ENCODE measurements at places on chromosomes 7 and 10.

GRCh38 chr7:133941496-133941895 is 185.6 kb upstream of the LRGUK start:
- no peak for DNase-seq

GRCh38 chr10:12941966-12942365 is 59.5 kb downstream of the CCDC3 start:
- no peak for DNase-seq

GRCh38 chr7:121831351-121831750 is 41.6 kb upstream of the PTPRZ1 start:
- no peak for DNase-seq

DNA sequence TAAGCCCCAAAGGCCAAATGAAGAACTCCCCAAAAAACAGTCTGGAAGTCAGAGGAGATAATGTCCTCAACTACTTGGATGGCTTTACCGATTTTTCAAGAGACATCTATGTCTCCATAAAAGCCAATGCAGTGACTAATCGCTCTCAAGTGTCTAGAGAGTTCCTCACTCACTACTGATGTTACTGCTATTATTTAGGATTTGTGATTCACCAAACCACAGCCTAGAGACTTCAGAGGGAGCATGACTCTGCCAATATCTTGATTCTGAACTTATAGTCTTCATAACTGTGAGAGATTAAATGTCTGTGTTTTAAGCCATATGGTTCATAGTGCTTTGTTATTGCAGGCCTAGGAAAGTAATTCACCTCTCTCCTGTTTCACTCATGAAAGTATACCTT is 160.2 kb downstream of the IPMK start:
- no peak for DNase-seq

DNA sequence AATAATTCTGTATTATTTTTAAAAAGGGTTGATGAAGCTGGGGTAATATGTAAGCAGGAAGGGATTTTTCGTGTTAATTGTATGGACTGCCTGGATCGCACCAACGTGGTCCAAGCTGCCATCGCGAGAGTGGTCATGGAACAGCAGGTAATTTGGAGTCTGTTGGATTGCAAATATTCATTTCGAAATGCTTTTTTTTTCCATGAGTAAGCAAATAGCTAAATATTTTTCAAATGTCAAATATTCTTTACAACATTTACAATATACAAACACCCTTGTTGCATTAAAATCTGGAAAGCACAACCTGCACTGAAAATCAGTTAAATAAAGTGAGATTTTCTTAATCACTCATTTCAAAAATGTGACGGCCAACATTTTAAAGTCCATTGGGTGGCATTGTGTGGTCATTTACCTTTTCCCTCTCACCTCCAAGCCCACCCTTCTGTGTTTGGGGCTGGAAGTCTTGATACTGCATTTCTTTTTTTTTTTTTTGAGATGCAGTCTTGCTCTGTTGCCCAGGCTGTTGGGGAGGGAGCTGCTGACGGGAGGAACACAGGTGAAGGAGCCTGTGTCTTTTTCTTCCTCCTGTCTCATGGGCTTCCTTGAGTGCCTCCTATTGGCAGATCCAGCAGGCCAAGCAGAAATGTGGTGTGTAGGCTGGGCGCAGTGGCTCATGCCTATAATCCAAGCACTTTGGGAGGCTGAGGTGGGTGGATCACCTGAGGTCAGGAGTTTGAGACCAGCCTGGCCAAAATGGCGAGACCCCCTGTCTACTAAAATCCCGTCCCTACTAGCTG is 66.1 kb downstream of the MCMBP start:
- DNase-seq: no peak

DNA sequence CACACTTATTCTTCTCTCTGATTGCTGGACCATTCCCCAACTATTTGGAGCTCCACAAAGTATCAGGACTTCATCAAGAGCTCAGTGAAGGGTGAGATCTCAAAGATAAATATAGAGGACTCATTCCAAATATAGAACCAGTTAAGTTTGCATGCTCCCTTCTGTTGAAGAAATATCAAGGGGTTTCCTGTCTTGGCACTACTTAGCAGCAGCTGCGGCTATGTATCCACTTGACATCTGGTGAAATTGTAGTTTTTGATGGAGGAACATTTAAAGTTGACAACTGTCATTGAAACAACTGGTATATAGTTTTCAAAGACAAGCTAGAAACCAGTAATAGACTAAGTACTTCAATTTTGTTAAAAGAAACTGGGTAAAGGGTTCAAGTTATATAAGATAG is 1.0 kb upstream of the SPAG6 start:
- DNase-seq: peak; percentile 8

- no peak for DNase-seq
Measured at GRCh38 chr10:72367301-72367960, 12.7 kb upstream of the DNAJB12 start.

GRCh38 chr10:27482984-27483956 is 20.8 kb upstream of the RAB18 start:
- no peak for DNase-seq

DNA sequence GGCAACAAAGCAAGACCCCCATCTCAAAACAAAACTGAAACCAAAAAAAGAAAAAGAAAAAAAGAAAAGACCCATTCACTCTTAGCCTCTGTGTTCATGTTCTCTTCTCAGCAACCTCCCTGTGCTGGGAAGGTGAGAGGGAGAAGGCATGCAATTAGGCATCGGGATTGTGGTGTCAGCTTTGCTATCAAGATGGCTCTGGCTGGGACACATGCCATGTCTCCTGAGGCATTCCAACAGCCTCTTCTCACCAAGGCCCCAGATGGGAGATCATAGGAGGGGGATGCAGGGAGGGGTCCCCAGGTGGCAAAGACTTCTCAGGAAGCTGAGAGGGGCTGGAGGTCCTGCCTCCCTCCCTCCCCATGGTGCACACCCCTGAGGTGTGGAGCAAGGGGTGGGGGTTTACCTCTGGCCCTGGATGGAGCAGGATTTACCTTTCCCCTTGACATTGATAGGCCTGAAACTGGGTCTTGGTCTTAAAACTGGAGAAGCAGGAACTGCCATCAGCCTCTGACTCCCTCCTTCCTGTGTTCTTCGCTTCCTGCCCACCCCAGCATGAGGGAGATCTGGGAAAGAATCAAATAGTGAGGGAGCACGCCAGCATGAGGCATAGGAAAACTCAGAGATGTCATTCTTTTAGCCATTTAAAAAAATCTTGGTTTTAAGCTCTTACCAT is 96.2 kb upstream of the DUSP5 start:
- DNase-seq: peak; percentile 27

DNA sequence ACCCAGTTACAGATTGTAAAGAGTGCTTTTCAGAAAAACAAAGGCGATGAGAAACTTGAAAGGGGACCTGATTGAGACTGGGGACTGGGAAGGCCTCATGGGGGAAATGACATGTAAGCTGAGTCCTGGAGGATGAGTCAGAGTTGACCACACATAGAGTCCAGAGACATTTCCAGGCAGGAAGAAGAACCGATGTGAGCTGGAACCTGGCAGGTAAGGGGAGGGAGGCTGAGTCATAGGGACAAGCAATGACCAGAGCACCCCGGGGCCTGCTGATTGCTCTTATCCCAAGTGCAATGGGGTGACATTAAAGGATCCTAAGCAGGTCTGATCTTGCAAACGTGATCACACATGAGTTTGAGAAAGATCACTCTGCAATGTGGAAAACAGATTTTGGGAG is 11.7 kb downstream of the TLL2 start:
- no peak for DNase-seq

DNA sequence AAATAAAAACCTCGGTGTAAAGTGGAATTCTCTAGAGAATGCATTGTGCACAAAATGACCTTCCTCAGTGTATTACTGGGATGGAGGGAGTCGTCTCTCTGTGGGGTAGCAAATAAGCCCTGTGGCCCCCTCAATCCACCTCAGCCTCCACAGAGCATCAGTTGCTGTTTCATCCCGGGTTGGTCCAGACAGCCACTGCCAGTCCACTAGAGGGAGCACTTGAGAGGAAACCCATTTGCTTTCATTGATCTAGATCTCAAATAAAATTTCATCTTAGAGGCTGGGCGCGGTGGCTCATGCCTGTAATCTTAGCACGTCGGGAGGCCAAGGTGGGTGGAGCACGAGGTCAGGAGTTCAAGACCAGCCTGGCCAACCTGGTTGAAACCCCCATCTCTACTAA is 1128.7 kb downstream of the CNTNAP2 start:
- peak; percentile 61 for DNase-seq

GRCh38 chr10:60893231-60893630 is 50.8 kb downstream of the RHOBTB1 start:
- DNase-seq: no peak

GRCh38 chr7:77226357-77226839 is 26.8 kb upstream of the FGL2 start:
- no peak for DNase-seq

DNA sequence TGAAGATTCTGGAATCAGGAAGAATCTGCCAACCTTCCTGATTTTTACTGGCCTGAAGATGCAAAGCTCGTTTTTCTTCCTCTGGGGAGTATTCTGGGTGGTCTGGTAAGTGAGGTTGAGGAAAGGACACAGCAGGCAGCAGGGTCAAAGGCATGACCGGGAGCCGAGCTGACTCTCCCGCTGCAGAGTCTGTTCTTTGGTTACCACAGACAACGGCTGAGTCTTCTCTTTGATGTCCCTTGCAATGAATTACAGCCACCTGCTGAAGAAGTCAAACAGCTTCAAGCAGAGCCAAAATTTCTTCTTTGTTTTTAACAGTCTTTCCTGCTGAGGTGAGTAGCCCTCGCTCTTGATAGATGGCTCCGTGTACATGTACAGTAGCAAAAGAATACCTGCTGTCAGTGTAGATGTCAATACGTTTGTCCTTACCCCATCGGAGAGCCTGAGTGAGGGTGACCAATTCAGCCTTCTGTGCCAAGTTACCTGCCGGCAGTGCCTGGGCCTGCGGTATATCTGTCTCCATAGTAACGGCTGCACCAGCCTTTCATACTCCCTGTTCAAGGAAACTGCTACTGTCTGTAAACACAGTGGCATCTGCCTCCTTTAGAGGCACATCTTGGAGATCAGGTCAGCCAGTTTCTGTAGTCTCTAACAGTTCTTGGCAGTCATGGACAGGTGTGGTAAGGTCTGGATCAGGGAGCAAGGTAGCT is 76.4 kb downstream of the PRR15 start:
- peak; percentile 76 for DNase-seq

- DNase-seq: no peak
Measured at GRCh38 chr7:121456785-121457359, 60.8 kb upstream of the FAM3C start.

- peak; percentile 22 for DNase-seq
Measured at GRCh38 chr10:119449760-119450461, 92.6 kb downstream of the RGS10 start.

GRCh38 chr7:146654048-146654447 is 537.4 kb downstream of the CNTNAP2 start:
- DNase-seq: no peak

GRCh38 chr10:124522933-124523871 is 61.6 kb downstream of the LHPP start:
- DNase-seq: no peak

DNA sequence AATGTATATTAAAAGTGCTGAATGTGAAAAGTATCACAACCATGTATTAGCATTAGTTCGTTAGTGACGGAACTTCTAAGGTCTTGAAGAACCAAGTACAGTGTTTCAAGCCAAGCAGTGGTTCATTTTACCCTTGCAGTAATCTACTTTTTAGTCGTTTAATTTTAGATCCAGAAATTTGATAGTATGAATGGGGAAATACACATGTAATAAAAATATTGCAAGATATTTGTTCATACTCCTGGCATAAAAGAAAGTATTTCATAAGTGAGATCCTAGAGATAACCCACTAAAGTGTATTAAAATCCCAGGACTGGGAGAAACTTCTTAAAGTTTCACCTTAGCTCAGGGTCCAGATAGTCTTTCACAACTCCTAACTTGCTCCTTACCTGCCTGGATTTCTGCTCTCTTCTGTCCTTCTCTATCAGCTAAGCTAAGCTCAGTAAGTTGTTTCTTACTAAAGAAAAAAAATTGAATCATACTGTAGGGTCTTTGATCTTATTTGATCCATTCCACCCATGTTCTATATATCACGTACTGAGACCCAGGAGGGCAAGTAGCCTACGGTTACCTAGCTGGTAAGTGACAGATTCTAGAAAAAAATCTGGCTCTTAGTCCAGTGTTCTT is 1.5 kb downstream of the BCAP29 start:
- DNase-seq: no peak

GRCh38 chr10:18071591-18071990 is 68.6 kb upstream of the CACNB2 start:
- DNase-seq: no peak

DNA sequence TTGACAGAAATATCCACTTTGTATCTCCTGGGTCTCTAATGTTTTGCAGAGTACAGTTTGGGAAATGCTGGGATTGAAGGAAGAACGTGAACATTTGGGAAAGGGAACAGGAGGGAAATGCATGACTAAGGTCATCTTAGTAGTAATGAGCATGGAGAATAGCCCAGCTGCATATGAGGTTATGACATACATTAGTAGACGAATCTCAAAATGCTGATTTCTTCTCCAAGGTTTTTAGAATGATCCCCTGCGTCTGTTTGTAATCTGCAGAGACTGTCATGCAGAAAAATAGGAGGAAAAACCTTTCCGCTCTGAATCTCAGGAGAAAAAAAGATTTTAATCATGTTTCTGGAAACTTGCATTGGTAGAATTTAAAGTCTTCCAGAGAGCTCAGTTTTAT is 133.6 kb downstream of the PPP1R9A start:
- no peak for DNase-seq

DNA sequence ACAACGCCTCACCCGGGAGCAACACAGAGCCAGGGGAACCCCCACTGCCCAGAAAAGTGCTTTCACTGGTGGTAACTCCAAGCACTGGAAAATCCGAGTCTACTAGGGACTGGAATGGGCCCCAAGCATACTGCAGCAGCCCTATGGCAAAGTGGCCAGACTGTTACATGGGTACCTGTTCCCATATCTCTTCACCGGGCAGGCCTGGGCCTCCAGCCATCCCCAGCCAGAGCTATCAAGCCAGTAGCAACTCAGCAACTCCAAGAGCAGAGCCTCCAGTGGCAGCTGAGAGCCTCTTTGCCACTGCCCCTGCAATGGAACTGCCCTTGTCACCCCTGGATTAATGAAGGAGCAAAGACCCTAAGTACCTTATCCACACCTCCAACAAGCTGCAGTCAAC is 73.5 kb downstream of the HBP1 start:
- no peak for DNase-seq

GRCh38 chr10:78914502-78915189 is 154.1 kb upstream of the ZMIZ1 start:
- DNase-seq: no peak

GRCh38 chr7:107017965-107018719 is 26.4 kb upstream of the PRKAR2B start:
- no peak for DNase-seq

- DNase-seq: no peak
Measured at GRCh38 chr10:28849821-28850220, 172.5 kb downstream of the BAMBI start.

DNA sequence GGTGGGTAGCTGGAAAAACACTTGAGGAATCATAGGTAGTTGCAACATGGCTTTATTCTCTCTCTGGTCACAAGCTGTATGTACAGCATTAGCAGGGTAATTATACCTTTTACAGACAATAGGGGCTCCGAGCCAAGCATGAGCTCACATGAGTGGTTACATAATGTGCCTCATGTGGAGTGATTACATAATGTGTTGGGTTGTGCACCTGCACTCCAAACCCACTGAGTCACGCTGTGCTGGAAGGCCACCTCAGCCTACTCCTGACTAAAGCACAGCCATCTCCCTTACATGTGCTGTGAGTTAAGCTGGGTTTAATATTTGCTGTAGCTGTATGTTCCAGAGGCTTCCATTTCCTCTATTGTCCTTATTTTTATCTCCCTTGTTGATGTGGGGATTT is 348.7 kb upstream of the SEMA3C start:
- peak; percentile 27 for DNase-seq

GRCh38 chr10:123009105-123009820 is 457 bp downstream of the ACADSB start:
- DNase-seq: peak; percentile 8

GRCh38 chr10:4633186-4633585 is 192.8 kb upstream of the AKR1E2 start:
- DNase-seq: no peak
